ENCODE measurements at places on chromosomes 6 and 20.
A peak's percentile ranks its signal among the peaks of the same experiment; 100 is the strongest.

- no peak for DNase-seq
Observed at GRCh38 chr6:42417641-42418112, 34.0 kb downstream of the TRERF1 start.

GRCh38 chr20:41693136-41693979, 75.2 kb upstream of the CHD6 start:
- DNase-seq, result peak; percentile 57

GRCh38 chr6:79084693-79085092, 6.6 kb upstream of the PHIP start:
- DNase-seq, result no peak

DNA sequence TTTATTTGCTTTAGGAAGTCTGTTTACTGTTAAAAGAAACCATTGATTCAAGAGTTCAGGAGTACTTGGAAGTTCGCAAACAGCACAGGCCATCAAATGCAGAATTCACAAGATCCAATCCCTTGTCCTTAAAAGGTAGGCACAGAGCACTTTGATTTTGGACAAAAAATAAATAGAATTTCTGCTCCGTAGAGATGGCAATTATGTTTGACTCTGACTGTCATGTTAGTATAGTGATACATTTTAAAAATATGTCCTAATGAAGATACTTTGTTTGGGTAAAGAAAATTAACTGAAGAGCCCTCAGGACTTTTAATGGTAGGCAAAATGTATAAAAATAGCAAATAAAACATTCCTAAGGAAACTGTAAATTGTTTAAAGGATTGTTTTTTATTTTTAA, 113.1 kb downstream of the JAG1 start:
- DNase-seq, result no peak
